Stimulated activated CD8-positive, alpha-beta memory T cell treated with anti-CD3 and anti-CD28 coated beads, Interleukin-4, amount 100 ng/mL, for 1 hour (primary cell): ENCODE measurements at places on chromosomes 16 and 17.

GRCh38 chr16:80931801-80932707 lies 74.6 kb downstream of the CMC2 start:
- no peak for DNase-seq

DNA sequence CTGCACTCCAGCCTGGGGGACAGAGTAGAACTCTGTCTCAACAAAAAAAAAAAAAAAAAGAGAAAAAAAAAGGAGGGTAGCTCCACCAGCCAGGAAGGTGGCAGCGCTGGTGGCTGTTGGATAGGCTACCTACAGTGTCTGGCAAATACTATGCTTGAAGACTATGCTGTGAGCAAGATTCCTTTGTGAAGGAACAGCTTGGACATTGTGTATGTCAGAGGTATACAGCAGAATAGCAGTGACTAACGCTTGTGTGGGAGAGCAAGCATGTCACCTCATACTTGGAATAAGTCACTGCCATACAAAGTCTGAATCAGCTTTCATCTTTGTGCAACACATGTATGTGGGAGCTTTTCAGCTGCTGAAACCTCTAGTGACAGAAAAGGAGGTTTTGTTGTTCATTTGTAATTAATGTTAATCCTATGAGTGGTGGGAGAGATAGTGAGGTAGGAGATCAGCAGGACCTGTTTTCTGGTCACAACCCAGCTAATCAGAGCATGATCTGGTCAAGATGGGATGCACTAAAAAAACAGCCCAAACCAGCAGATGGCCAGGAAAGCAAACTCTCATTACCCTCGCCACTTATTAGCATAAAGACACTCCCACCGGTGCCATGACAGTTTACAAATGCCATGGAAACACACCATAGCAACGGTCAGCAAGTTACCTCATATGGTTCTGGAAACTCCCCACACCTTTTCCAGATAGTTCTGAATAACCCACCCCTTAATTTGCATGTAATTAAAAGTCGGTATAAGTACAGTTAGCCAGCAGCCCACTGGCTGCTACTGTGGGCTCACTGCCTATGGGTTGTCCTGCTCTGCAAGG lies 6.8 kb upstream of the ITGAD start:
- DNase-seq: no peak

DNA sequence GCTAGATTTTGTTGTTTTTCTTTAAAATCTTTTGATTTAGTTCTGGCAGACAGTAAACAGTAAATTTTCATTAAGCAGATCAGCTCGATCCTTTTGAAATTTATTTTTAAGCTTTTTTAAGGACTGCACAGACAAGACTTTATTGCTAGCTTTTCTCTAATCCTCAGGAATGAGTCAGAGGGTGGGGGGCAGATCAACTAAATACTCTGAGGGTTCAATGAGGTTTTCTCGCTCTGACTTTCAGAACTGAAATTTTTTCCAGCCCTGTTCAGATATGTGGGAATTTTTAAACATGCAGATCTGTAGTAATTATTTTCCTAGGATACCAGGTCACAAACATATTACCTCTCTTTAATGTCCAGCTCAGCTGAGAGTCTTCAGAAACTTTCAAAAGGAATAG lies 977.2 kb downstream of the CDH11 start:
- DNase-seq: no peak

DNA sequence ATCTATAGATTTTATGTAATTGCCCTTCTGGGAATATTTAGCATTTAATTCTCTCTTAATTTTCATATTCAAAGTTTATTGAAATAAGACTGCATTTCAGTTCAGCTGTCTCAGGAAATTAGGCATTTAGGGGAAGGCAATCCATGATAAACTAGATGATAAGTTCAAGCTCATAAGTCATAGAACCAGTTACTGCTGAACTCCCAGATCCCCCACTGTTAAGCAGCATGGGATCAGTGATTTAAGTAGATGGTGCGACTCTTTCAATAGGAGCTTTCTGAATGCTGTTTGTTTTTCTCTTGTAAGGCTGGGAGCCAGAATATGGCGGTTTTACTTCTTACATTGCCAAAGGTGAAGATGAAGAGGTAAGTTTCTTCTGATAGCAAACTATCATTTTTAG lies 23.8 kb downstream of the OGFOD1 start:
- no peak for DNase-seq

DNA sequence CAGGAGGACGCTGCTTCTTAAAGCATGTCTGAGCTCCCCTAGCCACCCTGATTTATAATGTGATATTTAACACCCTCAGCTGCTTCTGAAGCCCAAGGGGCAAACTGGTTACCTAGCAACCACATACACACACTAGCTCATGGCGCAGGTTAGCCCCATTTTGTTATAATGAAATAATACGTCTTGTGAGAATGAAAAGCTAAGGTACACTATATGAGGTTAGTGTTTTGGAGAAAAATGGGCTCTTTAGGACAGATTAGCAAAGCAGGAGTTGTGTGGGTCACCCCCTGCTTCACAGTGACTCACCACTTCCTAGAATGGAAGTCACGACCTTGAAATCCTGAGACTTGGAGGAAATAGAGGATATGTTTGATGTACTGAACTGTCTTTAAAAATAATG lies 404.8 kb upstream of the HSBP1 start:
- DNase-seq: no peak

- DNase-seq: no peak
These were observed 808.9 kb downstream of the CDH11 start for GRCh38 chr16:64312980-64313379.

GRCh38 chr16:28301154-28301553 lies 8.8 kb downstream of the SBK1 start:
- DNase-seq: no peak

DNA sequence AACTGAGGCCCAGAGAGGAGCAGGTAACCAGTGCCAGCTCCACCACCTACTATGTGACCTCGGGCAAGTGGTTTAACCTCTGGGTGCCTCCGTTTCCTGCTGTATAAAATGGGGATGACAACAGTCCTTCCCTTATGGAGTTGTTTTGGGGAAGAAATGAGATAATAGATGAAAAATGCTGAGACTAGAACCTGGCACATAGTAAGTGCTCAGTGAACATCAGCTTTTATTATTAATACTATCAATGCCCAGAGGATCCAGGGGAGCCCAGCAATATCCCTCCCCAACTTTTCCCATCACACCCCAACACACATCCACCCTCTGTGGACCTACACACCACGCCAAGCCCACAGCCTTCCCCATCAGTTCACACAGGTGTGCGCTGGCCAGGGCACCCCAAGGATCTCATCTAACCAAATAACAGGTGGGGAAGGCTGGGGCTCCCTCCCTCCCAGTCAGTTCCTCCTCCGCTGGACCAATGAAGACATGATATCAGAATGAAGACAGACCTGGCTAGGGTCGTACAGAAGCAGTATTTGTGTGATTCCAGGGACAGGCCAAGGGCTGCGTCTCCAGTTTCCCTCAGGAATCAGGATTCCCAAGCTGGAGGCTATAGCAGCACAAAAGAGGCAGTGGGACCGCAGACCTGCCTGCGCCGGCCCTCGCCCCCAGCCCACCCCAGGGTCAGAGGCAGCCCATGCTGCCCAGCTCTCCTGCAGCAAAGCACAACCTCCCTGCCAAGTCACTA lies 1.8 kb downstream of the ATP2A3 start:
- no peak for DNase-seq

DNA sequence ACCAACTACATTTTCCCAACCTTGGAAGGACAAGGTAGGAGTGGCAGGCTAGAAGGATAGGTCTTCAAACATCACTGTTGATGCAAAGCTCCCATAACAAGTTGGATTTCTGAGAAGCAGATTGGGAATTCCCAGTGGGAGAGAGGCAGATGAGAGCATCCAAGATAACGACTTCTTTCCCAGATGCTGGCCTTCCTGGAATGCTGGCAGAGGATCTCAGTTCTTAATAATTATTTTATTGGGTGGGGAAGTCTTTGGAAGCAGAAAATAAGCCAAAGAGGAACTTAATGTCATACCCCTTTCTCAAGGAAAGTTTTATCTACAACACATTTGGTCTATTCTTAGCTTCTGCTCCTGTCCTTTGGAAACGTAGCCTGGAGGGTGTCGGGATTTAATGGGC lies 64.5 kb downstream of the MPRIP start:
- DNase-seq: no peak

DNA sequence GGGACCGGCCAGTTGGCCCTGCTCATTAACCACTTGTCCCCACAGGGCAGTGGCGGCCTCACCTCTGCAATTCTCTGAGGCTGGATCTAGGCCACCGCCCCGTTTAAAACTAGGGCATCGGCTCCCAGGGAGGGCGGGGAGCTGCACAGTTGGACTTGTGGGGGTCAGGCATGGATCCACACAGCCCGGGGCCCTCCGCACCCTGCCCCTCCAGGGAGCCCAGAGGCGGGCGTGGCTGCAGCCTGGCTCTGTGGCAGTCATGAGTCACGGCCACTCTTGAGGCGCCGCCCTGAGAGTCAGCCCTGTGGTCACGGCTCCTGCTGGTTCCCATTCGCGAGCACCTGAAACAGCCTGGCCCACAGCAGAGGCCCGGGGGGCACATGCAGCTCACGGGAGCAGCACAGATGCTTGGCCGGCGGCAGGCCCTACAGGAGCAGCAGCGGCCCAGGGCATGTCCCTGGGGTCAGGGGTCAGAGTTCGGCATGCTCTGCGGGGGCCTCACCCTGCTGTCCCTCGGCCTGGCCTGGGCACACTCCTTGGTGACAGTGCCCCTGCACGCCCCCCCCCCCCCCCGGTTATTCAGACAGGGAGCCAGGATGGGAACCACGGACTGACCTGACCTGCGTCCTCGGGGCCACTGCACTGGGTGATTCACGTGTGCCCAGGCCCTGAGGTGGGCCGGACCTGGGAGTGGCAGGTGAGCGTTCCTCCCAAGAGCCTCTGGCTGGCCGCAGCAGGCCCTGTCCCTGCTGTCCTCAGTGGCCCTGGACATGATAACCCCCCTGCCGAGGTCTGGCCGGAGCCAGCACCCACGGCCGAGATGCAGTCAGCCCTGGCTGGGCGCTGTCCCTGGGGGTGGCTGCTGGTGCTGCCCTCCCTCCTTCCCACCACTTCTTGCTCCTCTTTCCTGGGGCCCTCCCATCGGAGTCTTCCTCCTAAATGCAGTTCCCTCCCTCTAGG lies 8.2 kb downstream of the CAPN15 start:
- no peak for DNase-seq

DNA sequence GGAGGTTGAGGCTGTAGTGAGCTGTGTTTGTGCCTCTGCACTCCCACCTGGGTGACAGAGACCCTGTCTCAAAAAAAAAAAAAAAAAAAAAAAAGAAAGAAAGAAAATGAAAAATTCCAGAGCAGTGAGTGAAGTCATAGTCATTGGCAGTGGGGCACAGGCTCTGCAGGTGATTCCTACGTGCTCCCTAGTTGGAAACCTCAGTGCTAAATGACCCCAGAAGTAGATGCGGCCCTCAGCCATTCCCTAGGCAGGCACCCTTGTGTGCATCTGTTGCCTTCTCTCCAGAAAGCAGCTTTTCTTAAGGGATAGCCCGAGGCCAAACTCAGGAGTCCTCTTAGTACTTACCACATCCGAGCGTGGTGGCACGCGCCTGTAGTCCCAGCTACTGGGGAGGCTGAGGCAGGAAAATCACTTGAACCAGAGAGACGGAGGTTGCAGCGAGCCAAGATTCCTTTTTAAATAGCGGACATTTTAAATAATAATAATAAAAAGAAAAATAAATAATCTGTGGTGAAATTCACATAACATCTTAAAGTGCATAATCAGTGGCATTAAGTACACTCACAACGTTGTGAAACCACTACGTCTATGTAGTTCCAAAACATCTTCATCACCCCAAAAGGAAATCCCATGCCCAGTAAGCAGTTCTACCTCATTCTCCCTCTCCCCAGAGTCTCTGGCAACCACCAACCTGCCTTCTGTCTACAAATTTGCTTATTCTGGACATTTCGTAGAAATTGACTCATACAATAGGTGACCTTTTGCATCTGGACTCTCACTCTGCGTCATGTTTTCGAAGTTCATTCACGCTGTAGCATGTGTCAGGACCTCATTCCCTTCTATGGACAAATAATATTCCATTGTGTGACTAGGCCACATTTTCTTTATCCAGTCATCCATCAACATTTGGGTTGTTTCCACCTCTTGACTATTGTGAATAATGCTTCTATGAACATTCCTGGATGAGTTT lies 12.5 kb upstream of the SPHK1 start:
- DNase-seq: no peak

- DNase-seq: peak; percentile 86
These were observed at the start of gene USP7 for GRCh38 chr16:8963821-8964441. Gene USP7, minus strand, starts transcription at chr16:8963906. Its CDS starts 621 bp downstream, at chr16:8963285.

GRCh38 chr17:43846963-43847371 lies at the start of gene CD300LG:
Gene CD300LG, plus strand, starts transcription at chr17:43847176. Its CDS starts 41 bp downstream, at chr17:43847217.
- no peak for DNase-seq

GRCh38 chr17:52145476-52145875 lies 13.0 kb downstream of the CA10 start:
- DNase-seq: no peak

GRCh38 chr17:32927724-32928585 lies at the start of gene TMEM98:
Gene TMEM98, plus strand, starts transcription at chr17:32928153. Its CDS starts 3,376 bp downstream, at chr17:32931529.
- no peak for DNase-seq

DNA sequence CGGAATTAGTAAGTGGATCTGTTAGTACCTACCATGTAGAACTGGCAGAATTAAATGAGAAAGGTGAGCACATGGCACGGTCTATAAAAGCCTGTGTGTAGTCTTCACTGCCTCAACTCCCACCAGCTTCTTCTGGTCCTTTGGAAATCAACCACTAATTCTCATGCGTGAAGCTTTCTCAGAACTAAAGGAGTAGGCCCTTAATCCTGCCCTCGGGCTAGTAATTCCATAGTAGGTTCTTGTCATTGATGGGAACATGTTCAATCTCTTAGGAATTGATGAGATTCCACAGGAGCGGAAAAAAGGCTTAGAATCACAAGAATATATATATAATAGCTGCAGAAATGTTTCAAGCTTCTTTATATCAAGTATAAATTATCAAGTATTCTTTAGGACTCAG lies 21.7 kb downstream of the CDR2 start:
- no peak for DNase-seq

GRCh38 chr17:58215685-58216084 lies 3.4 kb downstream of the MKS1 start:
- DNase-seq: no peak

DNA sequence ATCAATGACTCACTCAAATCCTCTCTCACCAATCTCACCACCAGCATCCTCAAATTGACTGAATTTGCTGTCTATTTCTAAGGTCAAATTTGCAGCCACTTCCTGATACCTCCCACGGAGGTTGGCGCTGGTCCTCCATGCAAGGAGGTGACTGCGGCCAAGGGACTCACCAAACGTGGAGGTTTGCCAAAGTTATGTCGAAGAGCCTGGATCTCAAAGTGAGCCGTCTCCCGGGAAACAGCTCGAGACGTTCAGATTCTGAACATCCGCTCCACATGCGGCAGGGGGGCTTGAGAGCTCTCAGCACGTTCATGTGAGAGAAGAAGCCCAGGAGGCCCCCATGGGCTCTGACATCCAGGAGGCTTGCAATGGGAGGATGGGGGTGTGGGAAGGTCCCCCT lies 22.6 kb downstream of the LGALS3BP start:
- no peak for DNase-seq
